ENCODE measurements at places on chromosomes 13 and 19.

DNA sequence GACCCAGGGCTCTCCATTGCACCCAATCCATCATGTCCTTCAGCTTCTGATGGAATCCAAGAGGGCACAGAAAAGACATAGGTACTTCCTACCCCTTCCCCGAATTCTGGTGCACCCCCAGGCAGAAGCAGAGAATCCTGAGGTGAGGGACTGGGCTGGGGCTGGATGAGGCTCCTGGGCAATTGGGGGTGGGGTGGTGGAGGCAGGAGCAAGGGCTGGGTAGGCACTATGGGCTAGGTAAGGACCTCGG, 2.7 kb upstream of the KCNC3 start:
- DNase-seq = no peak

- DNase-seq = no peak
These were observed 24.2 kb downstream of the UHRF1 start for GRCh38 chr19:4933528-4933927.

DNA sequence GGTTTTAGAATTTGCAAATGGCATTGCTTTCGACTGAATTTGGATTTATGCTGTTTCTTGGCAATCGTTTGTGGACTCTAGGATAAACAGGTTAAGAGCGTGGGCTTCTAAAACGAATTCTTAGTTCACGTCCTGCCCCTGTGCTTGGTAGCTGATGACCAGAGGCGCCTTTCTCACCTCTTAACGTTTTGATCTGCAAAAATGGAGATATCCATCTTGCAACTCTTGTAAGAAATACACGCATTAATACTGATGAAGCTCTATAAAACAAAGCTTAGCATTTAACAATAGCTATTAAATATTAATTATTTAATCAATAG, 580 bp upstream of the KATNAL1 start:
- DNase-seq = no peak

GRCh38 chr13:50788551-50789210, 54.8 kb downstream of the DLEU7 start:
- no peak for DNase-seq

DNA sequence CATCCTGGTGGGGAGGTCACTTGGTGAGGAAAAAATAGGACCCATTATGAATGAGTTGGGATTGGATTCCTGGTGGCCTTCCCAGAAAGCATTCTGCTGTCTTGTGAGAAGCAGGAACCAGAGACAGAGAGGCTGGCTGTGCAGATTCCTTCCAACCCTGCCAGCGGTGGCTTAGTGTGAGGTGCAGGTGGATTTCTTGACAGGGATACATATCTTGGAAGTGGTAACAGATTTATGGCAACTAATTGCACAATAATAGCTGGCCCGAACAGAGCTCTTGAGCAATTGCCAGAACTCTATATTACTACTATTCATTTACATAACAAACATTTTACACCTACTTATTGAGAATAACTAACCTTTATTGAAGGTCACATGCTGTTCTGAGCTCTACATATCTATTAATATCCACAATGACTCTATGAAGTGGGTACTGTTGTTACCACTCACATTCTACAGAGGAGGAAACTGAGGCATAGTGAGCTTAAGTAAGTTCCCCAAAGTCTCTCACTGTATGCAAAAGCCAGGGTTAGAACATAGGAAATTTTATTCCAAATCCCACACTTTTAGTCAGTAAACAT, 173.9 kb upstream of the SERP2 start:
- DNase-seq = no peak

- DNase-seq = no peak
These were observed at the start of gene TEX26 for GRCh38 chr13:30932481-30933353. Gene TEX26, plus strand, starts transcription at chr13:30932656. Its CDS starts 60 bp downstream, at chr13:30932716.

GRCh38 chr13:74217811-74218210, 83.6 kb upstream of the KLF12 start:
- DNase-seq = no peak

GRCh38 chr19:15463861-15464371, 428 bp downstream of the RASAL3 start:
- peak; percentile 71 for DNase-seq

DNA sequence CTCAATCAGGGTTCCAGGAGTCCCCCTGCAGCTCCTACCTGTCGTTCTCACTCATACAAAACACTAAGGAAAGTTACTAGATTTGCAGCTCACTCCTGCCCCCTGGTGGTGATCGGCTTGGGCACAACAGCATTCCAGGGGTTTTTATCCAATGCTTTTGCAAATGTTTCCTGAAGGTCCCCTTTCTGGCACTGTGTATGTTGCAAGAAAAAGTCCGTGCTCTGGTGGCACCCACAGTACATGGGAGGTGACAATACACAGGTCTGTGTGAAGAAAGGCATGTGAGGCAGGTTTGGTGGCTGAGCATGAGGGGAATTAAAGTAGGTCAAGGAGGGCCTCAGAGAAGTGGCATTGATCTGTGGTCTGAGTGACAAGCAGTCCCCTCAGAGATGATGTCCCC, 8.6 kb upstream of the TYK2 start:
- peak; percentile 92 for DNase-seq

Measured in activated T-cell treated with anti-CD3 and anti-CD28 coated beads for 1 hour (primary cell).